Stimulated activated CD4-positive, alpha-beta T cell treated with anti-CD3 and anti-CD28 coated beads, TNF-alpha, amount 100 ng/mL, for 1 hour (primary cell): ENCODE measurements at places on chromosomes 5 and 9.

DNA sequence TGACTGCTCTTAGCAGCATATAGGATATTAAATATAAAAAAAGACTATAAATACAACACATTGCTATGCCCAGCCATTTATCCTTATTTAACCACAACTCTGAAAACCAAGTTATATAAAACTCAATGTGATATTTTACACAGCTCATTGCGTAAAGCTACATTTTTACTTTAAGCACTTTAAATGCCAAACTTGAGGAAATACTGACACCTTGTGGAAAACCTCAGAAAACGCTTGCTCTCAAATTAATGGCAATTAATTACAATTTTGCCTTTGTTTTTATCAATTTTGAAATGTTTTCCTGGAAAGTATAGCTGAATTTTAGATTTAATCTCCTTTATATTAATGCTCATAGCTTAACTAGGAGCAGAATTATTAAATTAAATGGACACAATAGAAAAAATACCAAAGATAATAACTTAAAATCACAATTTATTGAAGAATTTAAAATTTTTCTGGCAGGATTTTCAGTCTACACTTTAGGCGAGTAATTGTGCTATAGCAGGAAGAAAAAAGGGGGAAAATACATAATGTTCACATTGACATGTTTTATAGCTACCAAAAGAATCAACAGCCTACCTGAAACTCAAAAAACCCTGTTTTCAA lies 25.2 kb upstream of the PLAC8L1 start:
- DNase-seq = no peak

DNA sequence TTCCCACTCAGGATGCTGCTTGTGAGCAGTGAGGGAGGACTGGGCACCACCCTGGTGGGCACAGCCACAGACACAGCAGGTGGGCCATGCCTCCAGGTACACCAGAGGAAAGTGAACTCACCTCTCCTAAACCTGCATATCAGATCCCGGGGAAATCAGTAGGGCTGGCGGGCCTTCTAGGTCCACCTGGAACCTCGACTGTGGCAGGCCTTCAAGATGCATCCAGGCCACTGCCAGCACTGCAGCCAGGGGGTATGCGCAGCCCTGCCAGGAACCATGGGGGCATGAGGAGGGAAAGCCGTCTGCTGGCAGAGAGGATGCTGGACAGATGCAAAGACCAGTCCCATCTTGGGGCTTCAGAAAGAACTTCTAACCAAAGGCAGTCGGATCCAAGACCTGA lies 270.6 kb upstream of the IRX4 start:
- no peak for DNase-seq

GRCh38 chr5:21171038-21171437 lies 1183.0 kb upstream of the CDH18 start:
- no peak for DNase-seq

GRCh38 chr9:132037458-132037857 lies 42.2 kb downstream of the MED27 start:
- DNase-seq = no peak

GRCh38 chr9:21570643-21571275 lies 88.6 kb upstream of the IFNE start:
- no peak for DNase-seq

DNA sequence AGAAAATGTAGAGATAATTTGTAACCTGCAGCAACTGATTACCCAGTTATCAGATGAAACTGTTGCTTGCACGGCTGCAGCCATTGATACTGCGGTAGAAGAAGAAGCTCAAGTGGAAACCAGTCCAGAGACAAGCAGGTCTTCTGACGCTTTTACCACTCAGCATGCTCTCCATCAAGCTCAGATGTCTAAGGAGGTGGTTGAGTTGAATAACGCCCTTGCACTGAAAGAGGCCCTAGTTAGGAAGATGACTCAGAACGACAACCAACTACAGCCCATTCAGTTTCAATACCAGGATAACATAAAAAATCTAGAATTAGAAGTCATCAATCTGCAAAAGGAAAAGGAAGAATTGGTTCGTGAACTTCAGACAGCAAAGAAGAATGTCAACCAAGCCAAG lies 1.7 kb downstream of the KIF4B start:
- no peak for DNase-seq

- DNase-seq = no peak
Measured at GRCh38 chr5:124627815-124628595, 118.4 kb downstream of the ZNF608 start.

DNA sequence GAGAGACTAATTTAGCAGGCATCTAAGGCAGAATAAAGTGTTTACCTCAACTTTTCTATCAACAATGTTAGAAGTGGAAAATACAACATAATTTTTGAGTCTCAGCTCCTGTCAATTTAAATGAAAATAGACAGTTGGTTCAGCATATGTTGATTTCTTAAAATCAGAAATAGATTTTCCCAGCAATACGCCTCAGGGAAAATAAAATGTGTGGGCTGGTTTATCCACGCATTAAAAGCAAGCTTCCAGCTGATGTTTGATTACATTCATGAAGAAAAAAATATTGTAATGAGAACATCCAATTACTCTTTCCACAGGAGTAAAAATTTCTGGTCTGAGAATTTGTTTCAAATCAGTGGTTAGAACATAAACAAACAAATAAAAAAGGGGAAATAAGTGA lies 166.3 kb downstream of the PDE4D start:
- DNase-seq = no peak

DNA sequence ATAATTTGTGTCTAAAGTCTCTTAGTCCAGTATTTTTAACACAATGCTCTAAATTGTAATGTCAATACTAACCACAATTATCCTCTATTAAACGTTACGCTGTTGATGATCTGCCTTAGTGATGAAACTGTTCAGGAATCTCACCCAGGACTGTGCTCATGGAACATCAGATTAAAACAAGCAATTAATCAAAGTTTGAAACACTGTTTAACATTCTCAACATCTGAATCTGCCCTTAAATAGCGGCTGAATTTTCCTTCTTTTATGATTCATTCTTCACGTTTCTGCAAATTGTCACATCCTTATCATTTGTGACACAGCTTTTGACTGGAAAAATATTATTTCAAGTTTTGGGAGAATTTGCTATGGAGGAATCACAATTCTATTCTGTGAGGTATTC lies 113.8 kb downstream of the MARCHF11 start:
- DNase-seq = no peak

DNA sequence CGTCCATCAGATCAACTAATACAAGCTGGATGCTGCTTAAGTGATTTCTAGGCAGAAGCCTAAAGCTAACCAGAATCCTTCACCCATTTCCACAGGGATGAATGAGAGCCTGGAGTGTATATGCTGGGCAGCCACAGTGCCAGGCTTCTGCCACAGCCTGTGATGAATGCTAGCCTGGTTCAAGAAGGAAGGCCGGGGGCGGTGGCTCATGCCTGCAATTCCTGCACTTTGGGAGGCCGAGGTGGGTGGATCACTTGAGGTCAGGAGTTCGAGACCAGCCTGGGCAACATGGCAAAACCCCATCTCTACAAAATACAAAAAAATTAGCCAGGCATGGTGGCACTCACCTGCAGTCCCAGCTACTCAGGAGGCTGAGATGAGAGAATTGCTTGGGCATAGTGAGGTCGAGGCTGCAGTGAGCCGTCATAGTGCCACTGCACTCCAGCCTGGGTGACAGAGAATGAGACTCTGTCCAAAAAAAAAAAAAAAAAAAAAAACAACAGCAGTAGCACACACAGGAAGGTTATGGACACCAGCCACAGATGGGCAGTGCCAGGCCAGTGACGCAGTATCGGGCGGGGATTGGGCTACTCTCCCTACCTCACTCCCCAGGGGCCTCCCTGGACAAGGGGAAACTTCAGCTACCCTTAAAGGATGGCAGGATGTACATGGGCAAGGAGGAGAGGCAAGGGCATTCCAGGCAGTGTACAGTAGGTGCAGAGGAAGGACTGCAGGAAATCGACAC lies 23.1 kb upstream of the HMCN2 start:
- no peak for DNase-seq

GRCh38 chr5:87770016-87770570 lies 357.4 kb upstream of the CCNH start:
- DNase-seq = no peak

DNA sequence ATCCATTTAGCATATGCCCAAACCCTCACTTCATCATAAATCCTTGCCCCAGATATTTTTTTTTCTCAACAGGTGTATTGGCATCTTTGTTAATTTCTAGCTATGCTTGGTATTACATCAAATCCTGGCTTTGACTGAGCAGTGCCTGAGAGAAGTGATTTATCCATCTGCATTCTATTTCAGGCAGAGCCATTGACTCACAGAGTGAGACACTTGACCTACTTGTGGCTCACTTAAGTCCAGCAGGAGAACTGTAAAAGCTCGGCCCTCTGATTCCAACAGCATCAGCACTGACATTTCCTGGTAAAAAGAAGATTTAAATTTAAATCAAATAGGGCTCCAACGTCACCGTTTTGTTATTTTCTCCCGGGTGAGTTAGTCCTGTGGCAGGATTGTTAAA lies 93.4 kb downstream of the PLK2 start:
- no peak for DNase-seq

- DNase-seq = no peak
Measured at GRCh38 chr9:35666045-35666444, 1.1 kb upstream of the ARHGEF39 start.

- no peak for DNase-seq
Measured at GRCh38 chr5:179769271-179769670, 24.5 kb upstream of the LTC4S start.

GRCh38 chr5:41334758-41335157 lies 121.4 kb upstream of the C6 start:
- DNase-seq = no peak

DNA sequence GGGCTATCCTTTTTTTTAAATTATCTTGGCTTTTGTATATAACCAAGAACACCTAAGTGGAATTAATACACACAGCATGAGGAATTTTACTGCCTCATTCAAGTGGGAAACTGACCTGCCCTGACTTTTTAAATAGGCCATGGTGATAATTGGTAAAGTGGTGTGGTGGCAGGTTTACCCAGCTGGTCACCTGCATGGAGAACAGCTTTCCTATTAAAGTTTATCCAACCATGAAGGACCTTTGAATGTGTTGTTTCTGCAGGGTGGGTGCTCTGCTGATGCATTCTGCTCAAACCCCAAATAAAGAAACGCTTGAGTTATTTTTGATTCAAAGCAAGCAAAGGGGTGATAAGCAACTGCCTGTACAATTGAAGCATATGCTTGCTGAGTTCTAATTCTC lies 261.0 kb upstream of the GRIN3A start:
- DNase-seq = no peak

GRCh38 chr5:88394536-88395175 lies 126.0 kb upstream of the TMEM161B start:
- no peak for DNase-seq

GRCh38 chr9:134968823-134969090 lies 51.0 kb upstream of the FCN1 start:
- DNase-seq = no peak
